ENCODE measurements at places on chromosomes 2 and 18.

- DNase-seq: no peak
These were observed 105.2 kb downstream of the CCDC85A start for GRCh38 chr2:56288838-56289580.

GRCh38 chr2:20604401-20604911 lies 46.4 kb downstream of the HS1BP3 start:
- no peak for DNase-seq

- no peak for DNase-seq
These were observed 193.9 kb downstream of the ZRANB3 start for GRCh38 chr2:135337071-135337470.

DNA sequence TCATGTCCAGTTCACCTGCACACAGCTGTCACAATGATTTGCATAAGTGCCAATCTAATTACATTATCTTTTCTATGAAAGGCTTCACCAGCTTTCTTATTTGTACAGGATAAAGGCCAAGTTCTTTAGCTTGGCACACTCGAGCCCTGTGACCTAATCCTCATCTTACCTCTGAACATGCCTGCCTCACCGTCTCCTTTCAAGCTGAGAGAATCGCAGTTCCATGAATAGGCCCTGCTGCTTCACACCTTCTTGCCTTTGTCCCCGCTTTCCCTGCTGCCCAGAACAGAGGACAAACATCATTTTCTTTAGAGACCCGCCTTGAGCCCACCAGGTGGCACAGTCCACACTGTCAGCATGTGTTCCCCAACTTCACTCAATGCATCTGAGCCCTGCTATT lies 1094.7 kb downstream of the BCL11A start:
- no peak for DNase-seq

DNA sequence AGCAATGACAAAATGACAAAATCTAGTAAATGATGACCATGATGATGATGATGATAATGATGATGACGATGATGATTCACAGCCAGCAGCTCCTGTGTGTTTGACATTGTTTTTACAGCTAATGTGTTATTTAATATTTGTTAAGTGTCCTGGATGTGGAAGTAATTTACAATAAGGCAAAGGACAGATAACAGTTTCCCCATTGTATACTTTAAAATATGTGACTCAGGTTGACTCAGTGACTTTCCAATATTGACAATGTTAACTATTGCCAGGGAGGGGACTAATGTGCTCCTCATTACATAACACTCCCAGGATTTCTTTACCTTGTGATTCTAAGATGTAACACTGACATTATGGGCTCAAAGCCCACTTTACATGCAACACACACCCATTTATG lies 602.2 kb downstream of the FBXO15 start:
- no peak for DNase-seq

DNA sequence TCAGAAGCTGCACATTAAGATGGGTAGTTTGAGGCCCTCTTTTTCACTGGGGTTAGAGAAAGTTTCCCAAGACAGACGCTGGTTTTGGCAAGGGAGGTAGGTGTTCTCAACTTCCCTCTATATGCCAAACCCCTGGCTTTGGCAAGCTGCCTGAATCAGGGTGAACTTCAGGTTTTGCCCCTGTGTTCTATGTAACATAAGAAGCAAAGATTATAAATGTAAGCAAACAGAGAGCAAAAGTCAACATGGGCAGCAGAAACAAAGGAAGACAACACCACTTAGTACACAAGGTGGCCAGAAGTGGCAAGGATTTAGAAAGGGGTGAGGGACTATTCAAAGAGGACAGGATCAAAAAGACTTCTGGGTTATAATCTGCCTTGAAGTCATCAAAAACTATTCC lies 70.5 kb upstream of the TFCP2L1 start:
- DNase-seq: no peak

GRCh38 chr2:61537277-61537949 lies 743 bp downstream of the XPO1 start:
- no peak for DNase-seq

- DNase-seq: peak; percentile 70
These were observed 102.6 kb upstream of the ITGA4 start for GRCh38 chr2:181354626-181355025.

- no peak for DNase-seq
These were observed 118.7 kb downstream of the EPB41L3 start for GRCh38 chr18:5424903-5425664.

GRCh38 chr2:121583555-121583954 lies 52.9 kb downstream of the RNU4ATAC start:
- DNase-seq: no peak

DNA sequence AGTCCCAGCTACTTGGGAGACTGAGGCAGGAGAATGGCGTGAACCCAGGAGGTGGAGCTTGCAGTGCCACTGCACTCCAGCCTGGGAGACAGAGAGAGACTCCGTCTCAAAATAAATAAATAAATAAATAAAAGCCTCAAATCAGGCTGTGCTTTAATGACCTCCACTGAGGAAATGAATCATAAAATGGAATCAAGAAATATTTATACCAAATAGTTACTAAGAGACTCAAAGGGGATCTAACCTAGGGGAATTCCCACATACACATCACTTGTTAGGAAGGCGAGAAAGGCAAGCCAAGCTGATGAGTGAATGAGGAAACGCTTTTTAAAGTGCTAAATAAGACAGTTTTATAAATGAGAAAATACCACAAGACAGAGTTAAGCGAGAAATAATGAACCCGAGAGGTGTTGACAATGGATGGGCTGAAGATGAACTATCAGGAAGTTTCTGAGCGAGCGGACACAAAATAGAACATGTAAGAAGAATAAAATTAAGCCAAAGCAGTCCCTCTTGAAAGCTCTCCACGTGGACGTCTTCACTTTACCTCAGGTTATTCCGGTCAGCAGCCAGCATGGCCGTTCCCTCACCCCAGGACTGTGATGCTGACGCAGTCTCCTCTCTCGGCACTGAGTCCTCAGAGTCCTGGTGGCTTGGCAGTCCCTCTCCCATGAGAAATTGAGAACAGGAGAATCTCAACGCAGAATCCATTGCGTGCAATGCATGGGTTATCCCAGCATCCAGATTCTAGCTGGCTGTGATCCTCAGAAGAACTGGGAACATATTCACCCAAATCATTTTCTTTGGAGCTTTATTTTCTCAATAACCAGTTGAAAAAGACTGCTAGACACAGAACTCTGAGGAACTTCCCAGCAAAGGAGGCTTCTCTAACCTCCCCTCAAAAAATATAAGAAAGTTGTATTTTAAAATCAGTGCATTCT lies 22.3 kb downstream of the PXDN start:
- DNase-seq: peak; percentile 91

- no peak for DNase-seq
These were observed 317.1 kb upstream of the ST6GAL2 start for GRCh38 chr2:107202962-107203591.

GRCh38 chr2:217440000-217440399 lies 562.8 kb downstream of the TNS1 start:
- DNase-seq: no peak

GRCh38 chr2:97766567-97766966 lies 53.2 kb downstream of the ZAP70 start:
- no peak for DNase-seq

- no peak for DNase-seq
These were observed 90.2 kb upstream of the TMEM18 start for GRCh38 chr2:767440-767839.

DNA sequence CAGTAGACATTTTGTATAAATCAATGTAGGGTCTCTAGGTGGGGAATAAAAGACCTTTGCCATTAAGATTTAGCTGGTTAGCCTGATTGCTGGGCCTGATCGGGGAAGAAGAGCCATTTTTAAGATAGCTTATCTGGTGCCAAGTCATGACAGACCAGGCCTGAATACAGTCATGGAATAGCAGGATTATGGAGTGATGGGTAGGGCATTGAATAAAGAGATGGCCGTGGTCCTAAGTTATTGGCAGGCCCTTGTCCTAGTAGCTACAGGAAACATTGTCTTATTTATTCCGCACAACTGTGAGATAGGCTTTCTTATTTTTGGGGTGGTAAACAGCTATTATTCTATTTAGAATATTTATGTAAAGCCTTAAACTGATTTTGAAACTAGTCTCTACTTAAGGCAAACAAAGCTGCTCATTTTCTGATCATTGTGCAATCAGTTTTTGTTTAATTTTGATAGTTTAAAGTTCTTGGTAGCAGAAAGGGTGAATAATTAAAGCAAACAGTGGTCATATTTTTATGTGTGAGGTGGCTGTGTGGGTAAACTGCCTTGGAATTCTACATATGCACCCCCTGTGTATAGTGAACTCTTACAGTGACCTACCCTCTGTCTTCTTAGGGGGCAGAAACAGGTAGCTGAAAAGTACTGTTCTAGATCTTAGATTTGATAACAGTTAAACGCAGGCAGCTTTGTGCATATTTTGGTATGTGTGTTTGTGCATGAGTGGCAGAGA lies 22.6 kb downstream of the ZNF236 start:
- DNase-seq: no peak

DNA sequence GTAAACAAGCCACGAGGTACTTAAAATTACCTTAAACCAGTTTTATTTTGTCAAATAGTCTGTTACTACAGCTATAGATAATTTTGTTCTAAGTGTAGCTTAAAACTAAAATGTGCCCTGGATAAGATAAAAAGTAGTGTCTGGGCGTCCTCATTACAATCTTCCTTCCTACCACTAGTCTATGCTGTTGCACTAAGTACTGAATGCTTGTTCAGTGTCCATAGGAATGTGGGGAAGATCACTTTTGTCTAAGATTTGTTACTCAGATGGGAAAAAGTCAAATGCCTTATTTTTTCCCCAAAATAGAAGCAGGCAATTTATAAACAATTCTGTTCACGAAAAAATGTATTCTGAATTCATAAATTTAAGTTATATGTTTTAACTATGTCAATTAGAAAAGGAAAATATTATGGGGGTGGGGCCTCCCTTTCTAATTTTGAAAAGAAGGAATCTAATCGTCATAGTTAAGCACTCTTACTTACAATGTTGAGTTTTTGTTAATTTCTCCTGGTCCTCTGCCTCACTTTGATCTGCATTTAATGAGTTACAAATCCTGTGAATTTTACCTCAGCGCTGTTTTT lies 140.4 kb upstream of the VRK2 start:
- no peak for DNase-seq

DNA sequence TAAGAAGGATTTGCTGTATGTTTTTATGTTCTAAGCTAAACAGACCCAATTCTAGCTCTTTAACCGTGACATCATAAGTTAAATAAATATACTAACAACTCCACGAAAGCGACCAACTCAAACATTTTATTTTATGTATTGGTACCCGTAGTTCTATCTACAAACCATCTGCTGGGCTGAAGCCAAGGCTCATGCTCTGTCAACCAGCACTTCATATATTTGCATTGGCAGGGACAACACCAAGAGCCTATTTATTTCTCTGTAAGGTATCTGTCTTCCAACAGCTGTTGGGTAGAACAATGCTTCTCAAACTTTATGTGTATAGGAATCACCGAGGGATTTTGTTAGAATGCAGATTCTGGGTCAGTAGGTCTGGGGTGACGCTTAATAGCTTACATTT lies 64.5 kb downstream of the PID1 start:
- DNase-seq: no peak

GRCh38 chr2:109295781-109296117 lies 166.7 kb downstream of the SH3RF3 start:
- DNase-seq: no peak

GRCh38 chr2:164692958-164693357 lies 71.7 kb upstream of the GRB14 start:
- no peak for DNase-seq

- DNase-seq: no peak
These were observed 11.4 kb downstream of the DARS1 start for GRCh38 chr2:135974036-135974435.

DNA sequence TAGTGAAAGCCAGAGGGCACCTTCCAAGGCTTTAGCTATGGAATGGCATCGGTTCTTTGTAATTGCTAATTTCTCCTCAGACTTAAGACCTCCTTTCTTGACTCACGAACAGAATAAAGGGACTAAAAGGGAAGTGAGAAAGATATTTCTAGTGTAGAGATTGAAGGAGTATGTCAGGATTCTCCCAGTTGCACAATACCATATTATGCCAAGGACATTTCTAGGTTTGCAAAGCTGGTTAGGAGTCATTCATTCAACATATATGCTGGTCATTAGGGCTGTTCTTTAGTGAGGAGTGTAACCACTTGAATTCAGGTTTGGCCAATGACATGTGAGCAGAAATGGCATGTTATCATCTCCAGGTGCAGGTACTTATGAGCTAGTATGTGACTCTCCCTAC lies 7.4 kb downstream of the REEP1 start:
- no peak for DNase-seq

DNA sequence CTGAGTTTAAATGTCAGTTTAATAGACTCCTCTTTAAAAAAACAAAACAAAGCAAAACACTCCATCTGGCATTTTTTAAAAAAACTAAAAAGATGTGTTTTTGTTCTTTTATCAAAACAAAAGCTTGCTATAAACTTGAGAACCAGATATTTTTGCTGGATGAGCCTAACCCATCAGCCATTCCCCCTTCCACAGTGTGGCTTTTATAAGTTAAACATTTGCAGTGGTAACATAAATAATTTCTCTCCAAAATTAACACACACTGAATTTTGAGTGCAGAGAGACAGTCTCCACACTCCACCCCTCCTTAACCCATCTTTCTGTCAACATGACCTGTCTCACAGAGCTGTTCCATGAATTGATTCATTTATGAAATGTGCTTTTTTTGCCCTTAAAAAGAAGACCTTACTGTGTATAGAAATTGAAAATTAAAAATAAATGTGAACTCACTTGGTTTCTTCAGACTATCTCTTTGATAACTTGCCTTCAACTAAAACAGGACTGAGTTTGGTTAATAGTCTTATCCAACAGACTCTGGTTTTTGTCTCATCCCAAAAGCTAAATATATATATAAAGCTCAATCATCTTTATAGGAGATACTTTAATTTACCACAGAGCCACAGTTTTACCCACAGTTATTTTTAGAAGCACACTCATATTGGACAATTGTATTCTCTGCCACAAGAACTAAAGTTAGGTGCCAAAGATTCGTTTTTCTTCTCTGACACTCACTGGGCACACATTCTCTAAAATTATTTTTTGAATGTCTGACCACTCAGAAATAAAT lies 64.8 kb upstream of the STK39 start:
- DNase-seq: no peak

Data from GM04503 (cell line).